H54 (cell line): ENCODE measurements at places on chromosomes 1 and 21.

DNA sequence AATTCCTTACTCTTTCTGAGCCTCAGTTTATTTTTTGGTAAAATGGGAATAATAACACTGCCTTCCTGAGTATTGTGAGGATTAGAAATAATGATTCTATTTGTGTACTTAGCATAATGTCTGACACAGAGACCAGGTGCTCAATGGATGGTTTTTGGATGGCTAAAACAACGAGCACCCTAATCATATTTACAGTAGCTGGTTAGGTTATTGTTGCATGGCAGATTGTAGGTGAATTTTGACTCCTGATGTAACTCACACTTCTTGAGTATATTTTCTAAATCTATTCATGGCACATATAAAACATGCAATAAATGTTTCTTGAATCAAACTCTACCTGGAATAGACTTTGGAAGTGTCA, 11.9 kb upstream of the DUSP10 start:
- DNase-seq, result no peak

DNA sequence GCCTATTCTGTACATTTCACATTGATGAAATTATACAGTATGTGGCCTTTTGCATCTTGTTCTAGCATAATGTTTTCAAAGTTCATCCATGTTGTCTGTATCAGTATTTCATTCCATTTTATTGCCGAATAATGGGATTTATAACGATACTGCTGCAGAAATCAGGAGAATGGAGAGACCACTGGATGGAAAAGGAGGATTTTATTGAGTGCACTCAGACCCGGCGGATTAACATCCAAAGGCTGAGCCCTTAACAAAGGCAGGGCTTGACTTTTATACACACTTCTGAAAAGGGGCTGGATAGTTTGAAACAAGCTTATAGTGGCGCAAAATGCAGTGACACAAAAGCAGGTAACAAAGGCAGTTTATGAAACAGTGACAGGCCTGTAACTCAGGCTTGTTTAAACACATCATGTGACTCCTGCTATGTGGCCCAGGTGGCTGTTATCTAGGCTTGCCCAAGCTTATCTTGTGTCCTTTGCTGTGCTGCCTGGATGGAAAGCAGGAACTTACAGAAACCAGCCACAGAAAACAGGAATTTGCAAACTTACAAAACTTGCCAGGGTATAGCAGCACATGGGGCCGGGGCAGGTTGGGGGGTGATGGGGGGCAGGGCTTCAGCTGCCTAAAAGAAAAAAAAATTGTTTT, 32.8 kb upstream of the KCNJ15 start:
- no peak for DNase-seq

DNA sequence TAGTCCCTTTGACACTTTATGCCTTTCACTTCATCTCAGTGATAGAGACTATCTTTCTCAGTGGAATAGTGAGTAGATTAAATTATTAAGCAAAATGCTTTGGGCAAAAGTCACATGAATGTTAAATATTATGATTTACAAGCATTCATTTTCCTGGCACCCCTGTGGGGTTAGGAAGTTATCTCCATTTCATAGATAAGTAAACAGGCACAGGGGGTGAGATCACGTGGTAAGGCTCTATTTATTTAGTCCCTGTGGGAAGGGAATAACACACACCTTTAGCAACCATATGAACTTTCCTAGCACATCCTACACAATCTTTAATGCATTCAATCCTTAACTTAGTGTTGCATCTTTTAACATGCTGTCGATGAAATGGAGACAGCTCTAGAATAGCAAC, 12.3 kb downstream of the PSMB2 start:
- no peak for DNase-seq

DNA sequence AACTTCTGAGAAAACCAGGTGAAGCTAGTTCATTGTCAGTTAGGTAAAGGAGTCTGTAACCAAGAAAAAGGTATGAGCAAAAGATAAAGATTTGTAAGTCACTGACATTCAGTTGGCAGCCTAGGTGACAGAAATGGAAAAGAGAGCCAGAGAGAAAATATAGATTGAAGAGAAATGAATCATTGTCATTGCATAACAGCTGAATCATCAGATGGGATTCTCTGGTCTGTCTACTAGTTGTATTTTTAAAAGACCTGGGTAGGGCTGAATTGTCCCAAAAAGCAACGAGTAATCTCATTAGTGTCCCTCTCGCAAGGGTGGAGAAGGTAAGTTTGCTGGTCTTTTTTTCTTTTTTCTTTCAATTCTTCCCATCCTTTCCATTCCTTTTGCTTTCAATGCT, 36.6 kb downstream of the PTGS2 start:
- DNase-seq, result no peak

GRCh38 chr1:234598974-234599616, 10.9 kb downstream of the IRF2BP2 start:
- DNase-seq, result no peak

DNA sequence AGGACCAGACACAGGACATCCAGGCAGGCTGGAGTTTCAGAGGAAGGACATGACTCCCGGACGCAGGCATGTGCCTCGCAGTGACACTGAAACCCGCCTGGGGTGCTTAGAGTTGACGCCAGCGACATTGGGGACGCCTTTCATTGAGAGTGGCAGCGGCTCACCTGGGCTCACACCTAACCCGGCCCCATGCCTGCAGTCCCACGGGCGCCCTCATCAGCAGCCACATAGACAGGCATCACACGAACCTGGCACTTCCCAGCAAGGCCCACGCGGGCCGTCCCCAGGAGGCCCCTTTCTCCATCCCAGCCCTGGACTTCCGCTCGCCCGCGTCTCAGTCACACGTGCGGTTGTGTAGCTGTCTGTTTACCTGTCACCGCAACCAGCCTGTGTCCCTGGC, 17.0 kb downstream of the ITGB2 start:
- no peak for DNase-seq

DNA sequence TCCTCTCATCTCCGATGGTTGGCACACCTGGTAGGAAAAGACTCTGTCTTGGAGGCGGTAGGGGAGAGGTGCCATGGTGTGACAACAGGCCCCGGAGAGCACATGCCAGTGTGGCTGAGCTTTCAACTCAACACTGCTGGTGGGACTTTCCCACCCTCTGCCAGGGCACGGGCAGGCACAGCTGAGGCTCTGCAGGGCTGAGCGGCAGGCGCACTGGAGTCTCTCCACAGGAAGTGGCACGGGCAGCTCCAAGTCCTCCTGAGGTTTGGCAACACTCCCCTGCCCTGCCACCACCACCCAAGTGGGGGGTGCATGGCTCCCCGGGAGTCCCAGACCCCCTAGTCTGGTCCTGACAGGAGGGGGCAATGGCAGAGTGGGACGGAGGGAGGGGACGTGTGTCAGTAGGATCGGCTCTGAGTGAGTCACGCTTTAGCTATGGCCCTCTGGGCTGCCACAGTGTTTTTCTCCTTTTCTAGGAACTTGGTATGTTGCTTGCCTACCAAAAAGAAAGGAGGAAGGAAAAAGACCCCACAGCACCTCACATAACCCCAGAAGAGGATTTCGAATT, 27.3 kb upstream of the EVA1B start:
- DNase-seq, result peak; percentile 84

GRCh38 chr1:219659684-219660083, 46.8 kb upstream of the ZC3H11B start:
- DNase-seq, result no peak

DNA sequence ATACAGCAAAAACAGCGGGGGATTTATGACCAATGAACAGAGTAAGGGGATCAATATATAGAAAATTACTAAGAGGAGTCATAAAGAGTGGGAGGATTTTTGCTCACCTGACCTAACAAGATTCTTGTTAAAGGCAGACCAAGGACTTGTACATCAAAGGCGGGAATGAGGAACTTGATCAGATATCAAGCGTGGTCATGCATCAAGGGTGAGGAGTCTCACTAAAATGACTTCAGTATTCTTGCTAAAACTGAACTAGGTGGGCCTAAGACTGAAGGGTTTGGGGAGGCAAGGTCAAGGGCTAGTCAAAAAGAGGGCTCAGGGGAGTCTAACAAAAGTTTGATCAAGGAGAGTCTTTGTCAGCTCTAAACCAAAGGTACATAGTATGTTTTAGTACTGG, 2.1 kb downstream of the MOV10 start:
- DNase-seq, result no peak

DNA sequence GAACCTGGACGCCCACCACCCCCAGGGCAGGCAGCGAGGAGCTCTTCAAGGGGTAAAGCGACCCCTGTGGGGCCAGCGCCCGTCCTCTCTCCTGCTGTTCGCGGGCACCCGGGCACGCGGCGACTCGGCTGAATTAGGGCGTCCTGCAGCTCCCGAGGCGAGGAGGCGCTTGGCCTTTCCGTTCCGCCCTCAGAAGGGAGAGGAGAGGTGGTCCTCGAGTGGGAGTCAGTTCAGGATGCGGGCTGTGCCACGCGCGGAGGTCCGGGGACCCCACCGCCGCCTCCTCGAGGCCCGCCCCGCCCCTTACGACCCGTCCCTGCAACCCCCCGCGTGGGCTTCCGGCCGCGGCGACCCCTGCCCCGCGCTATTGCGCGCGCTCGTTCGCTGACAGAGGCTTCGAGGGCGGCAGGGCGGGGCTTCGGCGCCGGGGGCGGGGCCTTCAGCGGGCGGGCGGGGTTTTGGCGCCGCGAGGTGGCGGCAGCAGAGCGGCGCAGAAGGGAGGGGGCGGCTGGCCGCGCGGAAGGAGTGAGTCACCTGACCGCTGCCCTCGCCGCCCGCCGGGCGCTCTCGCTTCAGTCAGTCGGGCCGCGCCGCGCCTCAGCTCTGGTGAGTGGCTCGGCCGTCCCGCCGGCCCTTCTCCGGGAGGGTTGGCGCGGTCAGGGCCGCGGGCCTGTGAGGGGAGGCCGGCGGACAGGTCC, at the start of gene BACH1:
Gene BACH1 (plus strand): TSS at position 575 of the 698 bp plus-strand sequence. CDS start 22,359 bp downstream, outside the sequence.
- peak; percentile 91 for DNase-seq

GRCh38 chr1:1013922-1014648, 788 bp downstream of the ISG15 start:
- DNase-seq, result no peak

GRCh38 chr1:95437011-95437410, 203.0 kb downstream of the RWDD3 start:
- no peak for DNase-seq

GRCh38 chr1:27938488-27938887, 3.7 kb downstream of the SMPDL3B start:
- DNase-seq, result no peak

- no peak for DNase-seq
Observed at GRCh38 chr21:23249760-23250159, 2251.6 kb downstream of the NCAM2 start.
